ENCODE measurements at places on chromosomes 3 and 15. TPM values are rescaled to one million over a fixed set of nuclear protein-coding genes. Genes with fewer than 3 reads are reported as not detected.

GRCh38 chr3:181952221-181952620 lies 240.5 kb downstream of the SOX2 start:
- no peak overlapping the region for H3K27ac ChIP-seq
- H3K4me3 ChIP-seq: no peak overlapping the region
- DNase-seq: no peak
- no peaks in the 10 kb centered on the region for H3K4me1 ChIP-seq

- DNase-seq: peak; percentile 33
- no peak overlapping the region for H3K4me3 ChIP-seq
- no peaks in the 10 kb centered on the region for H3K4me1 ChIP-seq
- no peak overlapping the region for H3K27ac ChIP-seq
Measured at GRCh38 chr15:66603301-66604179, 37.7 kb upstream of the LCTL start.

DNA sequence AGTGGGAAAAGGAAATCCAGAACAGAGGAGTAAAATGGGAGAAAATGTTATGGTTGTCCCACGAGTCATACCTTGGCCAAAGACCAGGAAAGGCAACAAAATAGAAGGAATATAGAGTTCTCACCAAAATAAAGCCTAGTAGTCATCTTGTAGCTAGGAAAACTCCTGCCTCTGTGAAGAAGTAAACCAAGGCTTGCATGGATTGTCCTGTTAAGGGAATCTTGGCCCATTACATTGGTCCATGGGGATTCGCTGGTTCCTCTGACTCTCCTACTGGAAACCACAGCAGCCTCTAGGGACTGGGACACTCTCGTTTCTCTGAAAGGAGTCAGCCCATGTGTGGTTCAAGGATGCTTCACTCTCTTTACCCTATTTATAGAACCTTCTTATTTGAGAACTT lies 62.9 kb upstream of the FNDC3B start:
- DNase-seq: no peak
- H3K27ac ChIP-seq: no peak overlapping the region
- H3K4me3 ChIP-seq: no peak overlapping the region
- H3K27me3 ChIP-seq: no peaks in the 10 kb centered on the region
- H3K4me1 ChIP-seq: no peaks in the 10 kb centered on the region
- H3K36me3 ChIP-seq: no peaks in the 10 kb centered on the region

- no peak overlapping the region for H3K4me3 ChIP-seq
- peaks cover 2% of the 10 kb centered on the region for H3K27me3 ChIP-seq
- no peak for DNase-seq
- H3K36me3 ChIP-seq: no peaks in the 10 kb centered on the region
- no peak overlapping the region for H3K27ac ChIP-seq
Measured at GRCh38 chr3:157631478-157631877, 128.3 kb upstream of the VEPH1 start.

The SLC12A8 gene
- total RNA-seq: not detected

DNA sequence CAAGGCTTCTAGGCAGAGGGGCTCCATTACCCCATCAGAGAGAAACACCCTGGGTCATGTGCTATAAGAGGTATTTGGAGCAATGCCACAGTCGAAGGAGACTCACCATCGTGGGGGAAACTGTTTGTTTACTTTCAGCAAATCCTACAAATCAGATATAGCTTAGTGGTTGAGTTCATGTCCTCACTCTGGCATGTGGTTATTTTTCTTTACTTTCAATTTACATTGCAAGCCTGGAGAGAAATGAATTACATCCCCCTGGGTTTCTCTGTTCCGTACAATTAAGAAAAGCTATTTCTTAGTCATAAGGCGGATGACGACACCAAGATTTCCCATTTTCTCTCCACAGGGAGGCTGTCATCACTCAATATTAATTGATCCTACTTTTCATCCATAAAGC lies 36.9 kb downstream of the RFTN1 start:
- peaks cover 40% of the 10 kb centered on the region for H3K4me1 ChIP-seq
- DNase-seq: no peak
- no peaks in the 10 kb centered on the region for H3K27me3 ChIP-seq
- peaks cover 23% of the 10 kb centered on the region for H3K36me3 ChIP-seq

DNA sequence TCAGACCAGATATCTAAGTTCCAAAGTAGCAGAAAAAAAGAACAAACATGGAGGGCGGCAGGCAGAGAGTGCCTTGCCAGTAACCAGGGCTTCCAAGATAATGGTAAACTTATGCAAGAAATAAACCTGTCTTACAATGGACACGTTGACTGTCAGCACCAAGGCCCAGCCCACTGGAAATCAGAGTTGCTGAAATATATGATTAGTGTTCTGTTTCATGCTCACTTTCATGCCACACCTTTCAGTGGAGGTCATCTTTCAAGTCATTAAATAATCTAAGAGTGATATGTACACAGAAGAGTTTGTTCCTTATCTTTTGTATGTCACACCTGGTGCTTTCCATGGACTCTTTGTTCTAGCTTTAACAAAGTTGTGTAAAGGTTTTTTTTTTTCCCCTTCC lies 358.1 kb downstream of the MECOM start:
- H3K36me3 ChIP-seq: no peaks in the 10 kb centered on the region
- DNase-seq: no peak
- no peaks in the 10 kb centered on the region for H3K4me1 ChIP-seq
- no peaks in the 10 kb centered on the region for H3K27me3 ChIP-seq
- no peak overlapping the region for H3K4me3 ChIP-seq
- H3K27ac ChIP-seq: no peak overlapping the region

The IL17RB gene
- 2.5 TPM for total RNA-seq

The TMEM45A gene
- 0.39 TPM for total RNA-seq

The BFSP2 gene
- 6.6 TPM for total RNA-seq

DNA sequence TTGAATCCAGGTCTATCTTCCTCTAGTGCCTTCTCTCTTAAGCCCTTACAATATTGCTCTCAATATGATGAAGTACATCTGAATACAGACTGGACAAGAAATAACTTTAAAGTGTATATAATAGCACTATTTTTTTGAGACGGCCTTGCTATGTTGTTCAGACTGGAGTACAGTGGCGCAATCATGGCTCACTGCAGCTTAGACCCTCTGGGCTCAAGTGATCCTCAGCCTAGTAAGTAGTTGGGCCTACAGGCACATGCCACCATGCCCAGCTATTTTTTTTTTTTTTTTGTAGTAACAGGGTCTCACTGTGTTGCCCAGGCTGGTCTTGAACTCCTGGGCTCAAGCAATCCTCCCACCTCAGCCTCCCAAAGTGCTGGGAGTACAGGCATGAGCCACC lies 53.6 kb downstream of the MAP3K13 start:
- H3K27me3 ChIP-seq: no peaks in the 10 kb centered on the region
- no peak overlapping the region for H3K4me3 ChIP-seq
- H3K36me3 ChIP-seq: no peaks in the 10 kb centered on the region
- no peak overlapping the region for H3K27ac ChIP-seq
- DNase-seq: no peak
